CD4-positive, alpha-beta T cell treated with Interleukin-1 beta for 1 hour (primary cell): ENCODE measurements at places on chromosomes 4 and X.

- DNase-seq: no peak
Measured at GRCh38 chrX:46811121-46811520, 25.7 kb upstream of the RP2 start.

DNA sequence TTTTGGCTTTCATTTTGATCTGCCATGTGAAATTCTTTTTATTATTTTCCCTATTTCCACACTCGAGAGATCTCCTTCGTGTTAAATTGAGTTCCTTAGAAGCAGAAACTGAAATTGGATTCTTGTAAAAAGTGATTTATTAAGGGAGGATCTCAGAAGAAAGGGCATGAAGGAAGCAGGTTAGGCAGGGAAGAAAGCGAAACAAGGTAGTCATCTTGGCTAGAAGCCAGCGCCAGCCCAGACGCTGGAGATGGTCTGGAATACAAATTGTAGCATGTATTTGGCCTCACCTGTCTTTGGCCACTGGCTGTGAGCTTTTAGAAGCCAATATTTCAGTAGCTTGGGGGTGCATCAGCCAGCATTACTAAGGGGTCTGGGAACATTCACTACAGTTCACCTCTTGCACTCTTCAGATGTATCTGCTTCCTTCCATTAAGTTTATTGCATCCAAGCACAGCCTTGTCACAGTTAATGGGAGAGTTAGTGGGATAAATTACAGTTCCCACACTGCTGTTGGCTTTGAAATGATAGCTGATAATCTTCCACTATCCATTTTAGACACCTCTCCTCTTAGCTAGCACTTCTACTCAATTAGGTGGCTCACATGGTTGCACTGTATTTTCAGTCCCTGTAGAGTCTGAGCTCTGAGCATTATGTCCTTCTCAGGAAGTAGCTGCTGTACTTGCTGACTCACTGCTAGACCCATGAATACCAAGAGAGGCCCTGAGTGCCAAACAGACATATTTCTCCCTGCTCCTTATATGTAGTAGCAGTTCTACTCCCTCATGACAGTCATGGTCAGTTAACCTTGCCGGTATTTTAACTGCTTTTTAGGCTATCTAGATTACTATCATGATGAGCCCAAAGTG, 14.6 kb downstream of the GRXCR1 start:
- no peak for DNase-seq

DNA sequence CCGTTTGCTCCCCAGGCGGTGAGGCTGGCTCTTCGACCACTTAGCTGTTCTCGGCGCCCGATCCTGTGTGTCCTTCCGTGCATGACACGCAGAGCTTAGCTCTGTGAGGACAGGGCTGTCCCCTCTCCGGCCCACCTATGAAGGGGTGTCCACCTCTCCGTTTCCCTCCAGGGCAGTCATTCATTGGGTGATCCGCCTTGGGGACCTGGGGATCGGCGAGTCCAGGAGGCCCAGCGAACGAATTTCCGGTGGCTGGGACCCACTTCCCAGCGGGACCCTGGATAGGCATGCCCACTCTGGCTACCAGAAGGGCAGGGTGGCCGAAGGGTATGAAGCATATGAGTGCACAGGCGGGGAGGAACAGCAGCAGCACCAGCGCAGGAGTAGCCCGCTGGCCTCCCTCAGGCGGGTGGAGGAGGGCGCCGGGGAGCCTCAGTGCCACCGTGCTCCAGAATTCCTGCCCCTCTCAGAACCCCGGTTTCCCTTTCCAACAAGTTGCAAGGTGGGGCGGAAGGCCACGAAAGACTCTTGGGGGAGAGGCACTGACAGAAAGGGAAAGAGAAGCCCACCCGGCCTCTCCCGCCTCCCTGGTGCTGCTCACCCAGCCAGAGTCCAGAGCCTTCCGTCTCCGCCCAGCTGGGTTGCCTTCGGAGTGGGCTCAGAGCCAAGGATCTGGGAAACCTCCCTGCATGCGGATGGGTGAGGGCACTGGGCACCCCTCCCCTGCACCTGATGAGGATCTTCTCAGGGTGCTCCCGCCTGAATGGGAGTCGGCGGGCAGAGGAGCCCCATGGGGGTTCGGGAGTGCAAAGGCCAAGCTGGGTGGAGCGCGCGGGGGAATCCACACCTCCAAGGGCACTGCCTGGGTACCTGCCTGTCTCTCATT, 8.6 kb downstream of the HMX1 start:
- DNase-seq: no peak

- no peak for DNase-seq
Measured at GRCh38 chrX:108945883-108946523, 209.6 kb upstream of the IRS4 start.

GRCh38 chr4:10078481-10079233, 37.9 kb downstream of the WDR1 start:
- no peak for DNase-seq

- DNase-seq: no peak
Measured at GRCh38 chr4:138217567-138217966, 24.6 kb downstream of the SLC7A11 start.

DNA sequence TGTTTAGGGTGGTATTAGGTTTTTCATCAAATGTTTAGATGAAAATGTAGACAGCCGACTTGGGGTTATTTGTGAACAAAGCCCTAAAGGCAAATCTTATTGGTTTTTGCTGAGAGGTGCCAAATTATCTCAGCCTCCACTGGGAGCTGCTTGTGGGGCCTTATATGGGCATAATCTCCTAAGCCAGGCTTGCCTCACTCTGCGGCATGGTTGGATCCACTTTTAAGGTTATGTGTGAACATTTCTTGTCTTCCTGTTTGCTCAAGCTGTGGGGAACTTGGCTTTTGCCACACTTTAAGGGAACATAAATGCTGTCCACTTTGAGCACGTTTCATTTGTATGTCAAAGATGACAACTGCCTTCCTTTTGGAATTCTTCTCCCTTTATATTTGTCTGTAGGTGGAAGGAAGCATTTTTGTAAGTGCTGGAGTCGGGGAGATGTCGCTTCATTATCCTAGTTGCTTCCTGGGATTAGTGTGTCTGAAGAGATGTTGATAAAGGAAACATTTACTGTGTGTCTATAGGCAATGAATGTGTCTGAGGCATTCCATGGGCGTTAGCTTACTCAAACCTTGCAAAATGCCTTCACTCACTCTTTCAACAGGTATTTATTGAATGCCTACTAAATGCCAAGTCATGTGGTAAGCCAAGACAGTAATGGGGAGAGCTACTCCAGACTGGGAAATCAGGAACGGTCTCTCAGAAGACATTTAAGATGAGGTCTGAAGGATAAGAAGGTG, 78.3 kb downstream of the SLC9A6 start:
- no peak for DNase-seq

DNA sequence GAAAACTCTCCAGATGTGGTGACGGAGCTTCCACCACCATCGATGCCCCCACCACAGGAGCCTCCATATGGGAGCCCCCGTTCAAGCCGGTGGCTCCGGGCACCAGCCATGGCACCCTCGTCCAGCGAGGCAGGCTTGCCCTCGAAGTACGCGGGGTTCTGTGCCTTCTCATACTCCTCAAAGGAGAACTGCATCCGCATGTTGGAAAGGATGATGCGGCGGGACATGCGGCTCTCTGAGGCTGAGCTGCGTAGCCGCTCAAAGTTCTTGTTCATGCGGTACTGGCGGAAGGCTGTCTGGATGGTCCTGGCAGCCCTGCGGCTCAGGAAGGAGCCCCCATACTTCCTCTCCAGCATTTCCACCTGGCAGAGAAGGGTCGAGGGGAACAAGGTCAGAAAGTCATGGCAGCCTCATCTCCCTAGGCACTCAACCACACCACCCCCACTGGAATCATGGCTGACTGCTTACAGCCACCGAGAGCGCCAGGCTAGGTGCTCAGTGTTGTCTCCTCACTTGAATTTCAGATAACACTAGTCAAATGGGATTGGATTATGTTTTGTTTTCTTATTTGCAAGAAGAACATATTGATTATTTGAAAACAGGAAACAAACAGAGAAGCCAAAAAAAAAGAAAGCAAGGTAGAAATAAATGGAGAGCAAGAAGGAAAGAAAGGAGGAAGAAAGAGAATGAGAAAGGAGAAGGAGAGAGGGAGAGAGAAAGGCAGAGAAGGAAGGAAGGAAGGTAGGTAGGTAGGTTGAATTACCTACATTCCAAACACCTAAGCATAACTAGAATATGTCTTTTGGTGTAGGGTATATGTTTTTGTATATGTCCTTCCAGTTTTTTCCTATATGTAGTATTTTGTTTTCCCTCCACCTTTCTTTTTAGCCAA, 26.6 kb downstream of the IQSEC2 start:
- no peak for DNase-seq

- no peak for DNase-seq
Measured at GRCh38 chrX:33133320-33133719, 78.0 kb downstream of the DMD start.

DNA sequence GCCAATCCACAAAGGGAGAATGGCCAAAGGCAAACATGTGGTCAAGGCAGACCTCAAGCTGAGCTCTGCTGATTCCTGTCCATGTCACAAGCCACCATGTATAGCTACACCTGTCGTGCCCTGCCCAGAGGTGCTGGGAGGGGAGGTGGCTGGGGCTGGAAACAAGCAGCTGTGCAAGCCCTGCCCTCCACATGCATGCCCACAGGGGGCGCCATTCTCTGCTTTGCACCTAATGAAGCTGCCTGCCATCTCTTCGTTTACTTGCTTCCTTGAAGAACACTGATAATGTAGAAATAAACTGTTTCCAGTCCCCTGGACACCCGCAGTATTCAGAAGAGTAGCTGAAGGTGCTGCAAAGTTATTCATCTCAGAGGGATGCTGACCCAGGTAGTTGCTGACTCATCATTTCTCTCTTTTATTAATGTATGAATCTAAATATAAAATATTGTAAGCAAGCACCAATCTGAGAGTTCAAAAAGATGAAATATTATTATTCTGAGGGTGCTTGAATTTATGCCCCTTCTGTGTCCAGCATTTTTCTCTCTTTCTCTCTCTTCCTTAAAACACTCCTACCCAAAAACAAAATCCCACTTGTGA, 278.6 kb downstream of the ADGRA3 start:
- DNase-seq: peak; percentile 34

DNA sequence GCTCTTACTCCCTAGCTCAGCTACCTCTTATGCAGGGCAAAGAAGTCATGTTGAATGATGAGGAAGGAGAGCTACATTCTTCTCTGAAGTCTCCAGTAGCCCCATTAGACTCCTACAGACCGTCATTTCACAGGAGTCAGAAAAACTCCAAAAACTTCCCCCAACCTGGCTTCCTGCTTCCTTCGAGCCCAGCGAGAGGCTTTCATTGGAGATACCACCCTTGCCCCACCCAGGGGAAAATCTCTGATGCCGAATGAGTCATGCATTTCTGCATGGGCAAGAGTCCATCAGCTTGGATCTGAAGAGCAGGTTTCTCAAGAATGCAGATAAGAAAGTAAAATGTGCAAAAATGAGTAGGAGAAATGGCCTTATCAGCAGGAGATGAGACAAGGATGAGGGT, 53.0 kb downstream of the ARSF start:
- no peak for DNase-seq

DNA sequence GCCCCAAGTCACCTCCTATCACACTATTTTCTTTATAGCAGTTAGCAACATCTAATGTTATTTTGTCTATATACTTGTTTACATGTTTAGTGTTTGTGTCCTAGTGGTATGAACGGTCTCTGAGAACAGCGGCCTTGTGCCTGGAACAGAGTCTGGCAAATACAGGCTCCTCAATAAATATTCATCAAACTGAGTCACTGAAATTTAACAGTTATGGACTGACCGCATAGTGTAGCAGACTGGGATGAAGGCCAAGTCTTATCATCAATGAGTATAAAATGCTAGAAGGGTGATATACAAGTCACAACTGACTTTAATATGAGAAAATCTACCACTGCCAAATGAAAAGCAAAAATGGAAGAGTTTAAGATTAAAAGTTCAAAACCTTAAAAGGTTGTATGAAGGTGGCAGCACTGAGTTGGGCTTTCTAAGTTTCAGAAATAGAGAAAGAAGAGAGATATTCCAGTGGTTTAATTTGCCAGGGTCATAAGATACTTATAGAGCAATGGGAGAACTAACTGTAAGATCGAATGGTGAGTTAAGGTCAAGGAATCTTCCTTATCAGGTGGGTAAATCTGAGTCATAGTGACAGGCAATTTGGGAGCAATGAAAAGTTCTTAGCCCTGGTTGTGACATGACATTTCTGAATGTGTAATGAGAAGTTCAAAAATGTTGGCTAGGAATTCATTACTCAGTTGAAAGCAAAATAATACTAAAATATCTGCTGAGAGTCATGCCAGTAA, 34.9 kb downstream of the ELOVL6 start:
- no peak for DNase-seq

DNA sequence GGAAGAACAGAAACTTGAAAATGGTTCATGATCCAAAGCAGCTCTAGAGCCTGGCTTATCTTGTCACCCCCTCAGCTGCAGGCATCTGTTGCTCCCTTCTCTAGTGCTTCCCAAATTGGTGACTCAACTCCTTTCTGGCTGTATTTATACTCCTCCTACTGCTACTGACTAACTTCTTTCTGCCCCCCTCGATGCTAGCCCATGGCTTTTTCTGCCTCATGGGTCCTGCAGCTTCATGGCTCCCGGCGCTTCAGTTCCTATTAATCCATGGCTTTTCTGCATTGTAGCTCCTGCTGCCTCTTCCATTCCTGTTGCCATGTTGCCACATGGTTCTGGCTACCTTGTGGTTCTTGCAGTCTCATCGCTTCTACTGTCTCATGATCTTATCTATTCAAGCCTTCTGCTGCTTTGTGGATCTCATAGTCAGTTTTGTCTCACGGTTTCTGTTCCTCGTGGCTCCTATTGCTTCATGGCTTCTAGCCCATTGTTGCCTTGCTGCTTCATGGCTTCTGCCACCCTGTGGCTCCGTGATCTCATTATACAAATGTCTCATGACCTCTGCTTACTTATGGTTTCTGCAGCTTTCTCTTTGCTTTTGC, 48.1 kb downstream of the SMC1A start:
- DNase-seq: no peak

- no peak for DNase-seq
Measured at GRCh38 chr4:109989044-109989443, 76.4 kb downstream of the EGF start.

GRCh38 chr4:68907245-68907644, 44.4 kb downstream of the UGT2A3 start:
- no peak for DNase-seq

GRCh38 chr4:146271466-146271865, 57.1 kb downstream of the REELD1 start:
- no peak for DNase-seq

GRCh38 chr4:21655031-21655430, 293.5 kb downstream of the KCNIP4 start:
- DNase-seq: no peak

- no peak for DNase-seq
Measured at GRCh38 chr4:8023696-8024033, 84.0 kb upstream of the AFAP1 start.

DNA sequence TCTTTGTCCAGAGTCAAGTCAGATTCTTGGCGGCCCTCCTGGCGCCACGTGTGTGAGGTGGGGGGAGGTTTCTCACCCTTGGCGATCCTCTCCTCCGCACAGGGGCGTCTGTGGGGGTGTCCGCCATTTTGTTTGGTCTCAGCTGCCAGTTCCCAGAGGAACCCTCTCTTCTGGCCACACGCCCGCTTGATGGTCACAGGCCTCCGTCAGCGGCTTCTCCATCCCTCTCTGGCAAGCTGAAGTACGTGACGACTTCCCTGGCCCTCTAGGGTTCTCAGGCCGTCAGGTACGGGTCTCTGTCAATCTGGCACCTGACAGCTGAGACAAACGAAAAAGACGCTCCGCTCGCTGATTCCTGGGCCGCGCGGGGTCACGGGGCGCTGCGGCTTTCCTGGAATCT, 272.6 kb downstream of the TRIML1 start:
- no peak for DNase-seq

- DNase-seq: no peak
Measured at GRCh38 chrX:33741807-33742206, 390.3 kb downstream of the FAM47A start.
